ENCODE measurements at places on chromosomes 16 and 17.
A peak's percentile ranks its signal among the peaks of the same experiment; 100 is the strongest.

DNA sequence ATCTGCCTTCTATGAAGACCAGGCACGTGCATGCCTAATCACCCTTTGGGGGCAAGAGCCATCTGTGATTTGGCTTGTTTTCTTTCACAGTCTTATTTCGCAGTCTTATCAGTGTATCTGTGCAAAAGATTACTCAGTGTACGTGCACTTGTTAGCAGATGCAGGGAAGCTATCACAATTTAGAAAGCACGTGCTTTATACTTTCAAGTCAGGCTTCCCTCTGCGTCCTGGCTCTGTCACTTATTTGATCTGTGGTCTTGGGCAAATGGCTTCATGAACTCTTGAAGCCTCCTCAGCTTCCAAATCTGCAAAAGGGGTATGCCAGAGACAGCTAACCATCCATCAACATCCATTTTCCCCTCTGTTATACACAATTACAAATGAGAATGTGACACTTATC lies 246.4 kb downstream of the XYLT1 start:
- DNase-seq = no peak

- DNase-seq = no peak
These were observed 13.8 kb downstream of the RIPOR1 start for GRCh38 chr16:67542464-67542863.

DNA sequence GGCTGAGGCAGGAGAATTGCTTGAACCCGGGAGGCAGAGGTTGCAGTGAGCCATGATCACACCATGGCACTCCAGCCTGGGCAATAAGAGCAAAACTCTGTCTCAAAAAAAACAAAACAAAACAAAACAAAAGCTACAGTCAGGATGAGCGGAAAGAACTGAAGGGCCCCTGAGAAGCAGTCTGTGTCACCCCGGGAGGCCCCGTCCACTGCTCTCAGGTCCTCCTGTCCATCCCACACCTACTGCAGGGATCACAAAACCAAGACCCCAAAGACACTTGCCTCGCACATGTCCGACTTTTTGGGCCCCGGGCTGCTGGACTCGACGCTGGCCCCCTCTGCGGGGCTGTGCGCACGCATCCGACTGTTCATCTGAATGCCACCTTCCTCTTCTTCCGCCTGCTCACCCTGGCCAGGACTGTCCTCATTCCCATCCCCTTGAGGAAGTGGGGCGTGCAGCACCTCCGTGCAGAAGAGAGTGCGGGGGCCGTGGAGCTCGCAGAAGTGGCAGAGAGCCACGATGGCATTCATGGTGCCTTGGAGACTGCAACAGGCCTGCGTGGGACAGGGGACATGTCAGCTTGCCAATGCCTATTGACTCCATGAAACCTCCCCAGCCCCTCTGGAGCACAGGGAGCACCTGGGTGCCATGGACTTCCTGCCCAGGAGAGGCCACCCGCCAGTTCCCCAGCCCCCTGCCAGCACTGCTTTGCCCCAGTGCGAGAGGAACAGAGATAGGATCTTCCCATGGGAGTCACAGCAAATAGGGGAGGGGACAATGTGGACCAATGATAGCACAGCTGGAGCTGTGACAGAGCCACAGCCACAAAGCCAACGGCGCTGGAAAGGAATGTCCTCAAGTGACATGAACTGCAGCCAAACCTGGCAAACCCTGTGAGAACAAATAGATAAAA lies 9.1 kb downstream of the FLCN start:
- DNase-seq = peak; percentile 24

- peak; percentile 91 for DNase-seq
These were observed 9.2 kb downstream of the RARA start for GRCh38 chr17:40317880-40318829.

DNA sequence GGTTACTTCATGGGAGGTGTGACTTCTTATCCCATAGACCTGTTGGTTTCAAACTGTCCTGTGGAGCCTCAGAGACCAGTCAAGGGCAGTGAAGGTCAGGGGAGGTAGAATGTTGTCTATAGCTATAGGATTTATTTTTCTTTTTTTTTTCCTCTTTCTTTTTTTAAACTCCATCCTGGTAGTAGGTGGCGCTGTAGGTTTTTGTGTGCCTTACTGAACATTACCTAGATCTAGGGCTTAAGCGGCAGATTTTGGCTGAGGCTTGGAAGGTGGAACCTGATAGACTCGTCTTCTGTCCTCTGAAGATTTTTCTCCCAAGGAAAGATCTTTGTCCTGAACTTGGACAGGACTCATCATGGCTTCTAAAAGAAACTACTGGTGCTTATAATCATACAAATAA lies 8.2 kb upstream of the LASP1NB start:
- no peak for DNase-seq

GRCh38 chr17:80891397-80892018 lies 100.1 kb upstream of the CHMP6 start:
- DNase-seq = no peak

- no peak for DNase-seq
These were observed 9.1 kb downstream of the TUBG1 start for GRCh38 chr17:42618442-42619150.

DNA sequence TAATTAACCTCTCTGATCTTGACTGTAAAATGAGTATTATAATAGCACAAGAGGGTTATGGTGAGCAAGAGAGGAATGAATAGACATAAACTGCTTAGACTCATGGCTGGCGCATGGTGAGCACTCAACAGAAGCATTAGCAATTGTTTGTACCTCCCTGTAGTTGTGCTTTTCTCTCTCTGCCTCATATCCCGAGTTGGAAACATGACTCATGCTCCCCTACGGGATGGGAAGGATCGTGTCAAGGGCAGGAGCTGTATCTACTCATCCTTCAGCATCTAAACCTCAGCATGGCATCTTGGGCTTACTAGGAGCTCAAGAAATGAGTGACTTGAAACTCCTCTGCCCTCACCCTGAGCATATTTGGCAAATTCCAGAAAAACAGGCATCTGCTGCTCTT lies 299.6 kb downstream of the MAP2K4 start:
- no peak for DNase-seq

DNA sequence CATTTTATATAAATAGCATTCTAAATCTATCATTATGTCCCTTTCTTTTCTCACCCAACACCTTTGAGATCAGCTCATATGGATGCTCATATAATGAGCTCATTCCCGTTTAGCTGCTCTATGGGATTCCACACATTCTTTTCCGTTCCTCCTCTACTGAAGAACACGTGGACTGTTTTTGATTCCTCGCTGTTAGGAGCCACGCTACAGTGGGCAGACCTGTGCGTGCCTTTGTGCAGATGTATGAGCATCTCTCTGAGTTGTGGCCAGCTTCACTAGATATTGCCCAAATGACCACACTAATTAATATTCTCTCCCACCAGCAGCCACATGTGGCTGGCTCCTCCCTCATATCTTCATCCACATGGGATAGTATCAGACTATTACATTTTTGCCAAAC lies 6.0 kb upstream of the TNFRSF13B start:
- DNase-seq = no peak

DNA sequence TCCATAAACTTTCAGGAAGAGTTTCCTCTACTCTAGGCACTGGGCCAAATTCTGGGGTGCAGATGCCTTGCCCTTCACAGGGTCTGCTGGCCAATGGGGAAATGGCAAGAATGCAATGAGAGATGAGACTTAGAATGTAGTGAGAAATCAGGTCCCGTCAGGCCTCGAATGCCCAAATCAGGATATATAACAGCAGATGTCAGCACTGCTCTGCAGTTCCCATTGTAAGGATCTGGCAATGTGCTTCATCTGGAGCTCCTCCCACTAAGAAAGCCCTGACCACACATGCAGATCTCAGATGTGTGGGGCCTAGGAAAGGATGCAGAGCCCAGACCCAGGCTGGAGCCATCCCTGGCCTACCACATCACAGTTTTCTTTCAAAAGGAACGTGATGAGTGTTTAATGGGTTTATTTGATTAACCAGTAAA lies 13.9 kb upstream of the LPCAT2 start:
- DNase-seq = peak; percentile 15

DNA sequence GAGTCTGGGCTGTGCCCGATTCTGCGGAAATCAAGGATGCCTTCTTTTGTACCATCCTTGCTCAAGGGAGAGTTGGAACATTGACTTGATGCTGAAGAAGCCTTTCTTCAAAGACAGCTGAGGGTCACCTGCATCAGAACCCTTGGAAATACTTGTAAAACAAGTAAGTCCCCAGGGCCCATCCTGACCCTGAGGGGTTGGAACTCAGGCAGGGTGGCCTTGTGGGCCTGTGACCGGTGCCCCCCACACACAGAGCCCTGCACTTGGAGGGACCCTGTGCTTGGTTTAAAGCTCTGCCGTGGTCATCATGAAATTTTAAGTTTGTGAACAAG lies 56.9 kb downstream of the WIPI1 start:
- no peak for DNase-seq

GRCh38 chr17:313911-314613 lies 38.5 kb downstream of the RPH3AL start:
- DNase-seq = no peak

GRCh38 chr17:75752802-75753513 lies 12.0 kb downstream of the GALK1 start:
- DNase-seq = no peak

GRCh38 chr17:4476017-4476416 lies 22.7 kb upstream of the SPNS2 start:
- DNase-seq = no peak

DNA sequence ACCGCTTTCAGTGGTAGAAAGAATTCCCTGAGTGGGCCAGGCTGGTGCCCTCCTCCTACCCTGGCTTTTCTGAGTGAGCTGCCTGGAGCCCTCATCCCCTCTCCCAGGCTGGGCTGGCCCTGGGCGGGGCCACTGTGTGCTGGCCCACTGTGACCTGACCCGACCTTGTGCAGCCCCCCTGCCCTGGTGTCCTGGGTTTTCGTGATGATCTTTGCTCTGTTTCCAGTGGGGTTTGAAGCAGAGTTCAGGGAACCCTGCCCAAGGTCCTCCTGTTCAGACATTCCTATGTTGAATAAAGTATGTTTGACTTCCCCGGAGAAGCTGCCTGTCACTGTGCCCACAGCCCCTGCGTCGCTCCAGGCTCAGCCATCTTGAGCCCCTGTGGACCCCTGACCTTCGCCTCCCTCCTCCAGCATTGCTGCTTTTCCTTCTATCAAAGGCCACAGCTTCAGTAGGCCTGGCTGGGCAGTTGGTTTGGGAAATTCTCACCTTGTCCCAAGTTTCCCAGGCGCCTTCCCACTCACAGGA lies 13.7 kb upstream of the NAGLU start:
- no peak for DNase-seq

GRCh38 chr16:20073203-20074098 lies at the start of gene GPR139:
GPR139 (minus strand) TSS chr16:20073890; CDS start chr16:20073616, 274 bp downstream.
- no peak for DNase-seq

- no peak for DNase-seq
These were observed 2.6 kb upstream of the SRL start for GRCh38 chr16:4244254-4245076.
